Thoracic aorta (tissue), 2 donors: ENCODE measurements at places on chromosomes 13 and 19. TPM values are rescaled to one million over a fixed set of nuclear protein-coding genes. Genes with fewer than 3 reads are reported as not detected.

DNA sequence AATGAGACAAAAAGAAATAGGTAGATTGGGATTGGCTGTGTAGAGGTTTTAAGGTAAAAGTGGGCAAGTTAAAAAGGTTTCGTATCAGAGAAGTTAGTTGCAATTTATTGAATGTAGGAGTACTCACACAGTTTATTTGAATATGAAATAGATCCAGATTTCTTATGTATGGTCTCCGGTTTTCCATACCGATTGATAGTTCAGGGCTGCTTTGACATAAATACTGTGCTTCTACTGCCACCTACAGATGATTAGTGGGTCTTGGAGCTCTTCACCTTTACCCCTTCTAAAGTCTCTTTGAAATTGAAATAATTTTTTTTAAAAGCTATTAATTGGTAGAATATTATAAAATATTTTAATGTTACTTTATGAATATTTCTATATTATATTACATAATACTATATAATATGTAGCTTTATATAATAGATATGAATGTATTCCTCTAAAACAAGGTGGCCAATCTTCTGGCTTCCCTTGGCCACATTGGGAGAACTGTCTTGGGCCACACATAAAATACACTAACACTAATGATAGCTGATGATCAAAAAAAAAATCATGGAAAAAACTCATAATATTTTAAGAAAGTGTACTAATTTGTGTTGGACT lies 7.7 kb upstream of the GPR18 start:
- no peak overlapping the region for H3K27ac ChIP-seq
- H3K27me3 ChIP-seq: no peaks in the 10 kb centered on the region
- H3K36me3 ChIP-seq: no peaks in the 10 kb centered on the region
- H3K4me1 ChIP-seq: no peaks in the 10 kb centered on the region
- DNase-seq: no peak

GRCh38 chr13:45196622-45197021 lies 4.2 kb downstream of the KCTD4 start:
- no peak overlapping the region for H3K27ac ChIP-seq
- no peaks in the 10 kb centered on the region for H3K27me3 ChIP-seq
- H3K4me3 ChIP-seq: no peak overlapping the region
- peaks cover 14% of the 10 kb centered on the region for H3K4me1 ChIP-seq
- DNase-seq: no peak

DNA sequence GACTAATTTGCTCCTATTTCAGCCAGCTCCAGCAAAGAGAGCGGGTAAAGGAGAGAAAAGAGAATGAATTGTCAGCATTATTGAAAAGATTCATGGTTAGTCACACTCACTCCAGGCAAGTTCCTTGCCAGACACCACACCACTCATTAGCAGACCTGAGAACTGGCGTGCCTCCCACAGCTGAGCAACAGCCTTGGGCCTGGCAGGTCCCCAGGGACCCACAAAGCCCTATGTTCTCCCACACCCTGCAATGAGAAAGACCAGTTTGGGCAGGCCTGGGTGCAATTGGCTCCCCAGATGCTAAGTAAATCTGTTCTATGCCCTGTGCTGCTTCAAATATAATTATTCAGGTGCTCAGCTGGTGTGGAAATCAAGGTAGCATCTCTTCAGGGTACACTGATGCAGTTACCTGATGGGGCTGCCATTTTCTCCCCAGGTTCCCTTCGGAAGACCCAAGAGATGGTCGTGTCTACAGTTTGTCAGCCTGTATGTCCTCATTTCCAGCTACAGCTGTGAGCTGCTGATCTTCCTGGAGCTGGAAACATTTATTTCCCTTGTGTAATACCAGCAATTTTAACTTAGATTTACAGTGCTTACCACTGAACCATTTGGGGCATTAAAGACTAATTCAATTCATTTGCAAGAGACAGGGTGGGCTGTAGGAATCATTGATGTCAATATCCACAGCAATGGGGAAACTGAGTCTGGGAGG lies 405.0 kb downstream of the COG6 start:
- H3K27ac ChIP-seq: no peak overlapping the region
- peaks cover 31% of the 10 kb centered on the region for H3K4me1 ChIP-seq
- no peaks in the 10 kb centered on the region for H3K36me3 ChIP-seq
- H3K27me3 ChIP-seq: no peaks in the 10 kb centered on the region

DNA sequence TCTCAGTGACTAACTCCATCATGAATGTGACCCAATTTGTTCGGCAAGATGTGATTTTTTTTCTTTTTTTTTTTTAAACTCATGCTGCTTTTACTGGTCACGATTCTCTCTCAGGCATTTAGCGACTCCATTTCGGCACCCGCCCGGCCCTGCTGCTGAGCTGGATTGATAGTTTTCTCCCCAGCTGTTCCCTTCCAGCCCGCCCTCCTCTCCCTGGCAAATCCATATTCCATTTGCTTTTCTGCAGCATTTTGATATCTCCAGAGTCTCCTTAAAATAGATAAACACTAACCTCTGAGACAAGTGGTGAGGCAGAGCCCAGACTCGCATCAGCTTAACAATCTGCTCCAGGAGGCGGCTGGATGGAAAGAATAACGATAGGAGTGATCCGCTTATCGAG lies 55.5 kb upstream of the KATNAL1 start:
- no peaks in the 10 kb centered on the region for H3K4me1 ChIP-seq
- H3K27me3 ChIP-seq: no peaks in the 10 kb centered on the region
- no peak overlapping the region for H3K27ac ChIP-seq
- no peak for DNase-seq
- no peaks in the 10 kb centered on the region for H3K36me3 ChIP-seq

DNA sequence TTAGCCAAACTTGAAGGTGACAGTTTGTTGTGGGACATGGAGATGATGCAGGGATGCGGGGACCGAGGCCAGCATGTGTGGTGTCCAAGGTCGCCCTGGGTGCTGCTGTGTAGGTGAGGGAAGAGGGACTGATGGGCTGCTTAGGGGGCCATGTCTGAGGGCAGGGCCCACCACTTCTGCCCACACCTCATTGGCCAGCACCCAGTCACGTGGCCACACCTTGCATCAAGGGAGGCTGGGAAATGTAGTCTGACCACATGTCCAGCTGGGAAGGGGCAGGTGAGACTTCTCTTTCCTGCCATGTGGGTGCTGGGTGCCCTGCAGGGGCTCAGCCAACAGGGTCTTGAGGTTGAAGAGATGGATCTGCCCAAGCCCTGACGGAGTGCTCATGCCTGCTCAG lies 88.9 kb downstream of the KDM4B start:
- H3K4me1 ChIP-seq: peaks cover 16% of the 10 kb centered on the region
- no peak overlapping the region for H3K27ac ChIP-seq
- H3K36me3 ChIP-seq: peaks cover 10% of the 10 kb centered on the region
- DNase-seq: no peak
- H3K4me3 ChIP-seq: no peak overlapping the region
- H3K27me3 ChIP-seq: no peaks in the 10 kb centered on the region

DNA sequence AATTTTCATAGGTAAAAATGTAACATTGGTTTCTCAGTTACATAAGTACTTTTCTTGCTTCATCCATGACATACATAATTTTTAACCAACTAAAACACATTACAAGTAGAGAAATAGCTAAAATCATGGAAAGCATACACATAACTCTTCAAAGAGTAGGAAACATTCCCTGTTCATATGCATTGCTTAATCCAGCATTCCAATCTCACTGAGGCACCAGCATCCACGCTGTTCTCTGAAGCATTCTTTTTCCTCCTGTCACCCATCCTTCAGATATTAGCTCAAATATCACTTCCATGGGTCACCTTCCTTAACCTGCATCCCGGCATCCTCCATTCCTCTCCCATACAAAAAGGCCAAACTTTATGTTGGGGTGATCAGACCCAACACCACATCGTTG lies 79.1 kb downstream of the ZNF254 start:
- no peaks in the 10 kb centered on the region for H3K4me1 ChIP-seq
- H3K36me3 ChIP-seq: peaks cover 10% of the 10 kb centered on the region
- no peak overlapping the region for H3K27ac ChIP-seq
- H3K27me3 ChIP-seq: no peaks in the 10 kb centered on the region
- no peak overlapping the region for H3K4me3 ChIP-seq

TEKTIP1 gene
- not detected for total RNA-seq
